Stimulated activated CD8-positive, alpha-beta memory T cell treated with anti-CD3 and anti-CD28 coated beads, Interleukin-15, amount 100 ng/mL, for 4 hours (primary cell): ENCODE measurements at places on chromosomes 1 and 21.

DNA sequence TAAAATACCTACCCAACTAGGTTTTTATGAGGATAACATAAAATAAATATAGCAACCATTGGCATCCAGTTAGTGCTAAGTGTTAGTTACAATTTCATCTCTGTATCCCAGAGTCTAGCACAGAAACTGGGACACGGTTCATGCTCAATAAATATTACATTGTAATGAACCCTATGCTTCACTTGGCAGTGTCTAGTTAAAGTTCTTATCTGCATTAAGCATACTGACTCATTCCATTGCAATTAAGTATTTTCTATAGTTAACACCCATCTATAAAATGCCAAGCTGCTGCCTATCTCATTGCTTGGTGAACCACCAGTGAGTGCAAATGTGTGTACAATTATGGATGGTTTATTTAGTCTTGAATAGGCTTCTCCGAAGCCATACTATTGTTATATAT, 15.2 kb downstream of the CHML start:
- DNase-seq = no peak

GRCh38 chr1:198647055-198647454, 8.2 kb downstream of the PTPRC start:
- no peak for DNase-seq

- DNase-seq = no peak
Measured at GRCh38 chr1:118100686-118101514, 84.1 kb downstream of the SPAG17 start.

GRCh38 chr1:38138498-38139233, 92.1 kb upstream of the POU3F1 start:
- no peak for DNase-seq

DNA sequence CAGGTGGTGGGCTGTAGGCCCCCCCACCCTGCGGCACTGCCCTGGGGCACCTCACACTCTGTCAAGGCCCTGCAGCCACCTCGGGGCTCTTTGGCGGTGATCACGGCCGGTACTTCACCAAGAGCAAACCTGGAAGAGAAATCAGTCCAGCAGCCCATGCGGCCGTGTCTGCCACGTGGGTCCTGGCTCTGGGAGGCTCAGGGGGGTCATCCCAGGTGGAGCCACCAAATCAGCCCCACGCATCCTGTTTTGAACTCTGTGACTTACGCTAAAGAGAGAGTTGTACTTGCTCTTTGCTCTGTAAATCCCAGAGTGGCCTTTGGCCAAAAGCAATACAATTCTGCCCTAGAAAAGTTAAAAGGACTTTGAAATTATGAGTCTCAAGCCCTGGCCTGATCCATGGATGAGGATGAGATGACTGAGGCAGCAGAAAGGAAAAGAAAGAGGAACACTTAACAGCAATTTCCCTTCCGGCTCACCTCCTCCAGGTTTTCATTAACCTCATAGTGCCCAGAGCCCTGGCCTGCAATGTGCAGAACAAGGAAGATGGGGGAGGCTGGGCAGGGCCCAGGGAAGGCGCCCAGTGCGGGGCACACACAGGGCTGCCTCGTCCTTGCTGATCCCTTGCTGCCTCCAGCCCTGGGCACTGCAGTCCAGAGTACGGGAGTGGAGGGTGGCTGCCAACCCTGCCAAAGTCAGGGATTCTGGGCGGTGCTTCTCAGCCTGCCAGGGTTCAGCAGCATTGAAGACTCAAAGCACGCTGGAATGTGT, 337.0 kb downstream of the MATN1 start:
- DNase-seq = no peak

- DNase-seq = no peak
Measured at GRCh38 chr1:29858646-29859045, 622.3 kb downstream of the PTPRU start.

DNA sequence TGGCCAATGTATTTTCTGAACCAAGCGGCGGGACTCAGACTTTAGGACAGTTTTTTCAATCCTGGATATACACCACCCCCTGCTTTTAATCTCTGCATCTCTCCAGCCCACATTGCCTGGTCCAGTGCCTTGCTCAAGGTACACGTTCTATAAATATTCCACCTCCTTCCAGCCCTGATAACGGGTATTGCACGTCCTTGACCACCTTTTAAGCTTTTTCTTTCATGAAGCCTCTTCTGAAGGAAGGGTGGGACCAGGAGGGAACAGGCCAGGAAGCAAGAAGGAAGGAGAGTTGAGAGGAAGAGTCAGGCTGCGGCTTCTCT, 3.4 kb downstream of the S100A16 start:
- DNase-seq = no peak

DNA sequence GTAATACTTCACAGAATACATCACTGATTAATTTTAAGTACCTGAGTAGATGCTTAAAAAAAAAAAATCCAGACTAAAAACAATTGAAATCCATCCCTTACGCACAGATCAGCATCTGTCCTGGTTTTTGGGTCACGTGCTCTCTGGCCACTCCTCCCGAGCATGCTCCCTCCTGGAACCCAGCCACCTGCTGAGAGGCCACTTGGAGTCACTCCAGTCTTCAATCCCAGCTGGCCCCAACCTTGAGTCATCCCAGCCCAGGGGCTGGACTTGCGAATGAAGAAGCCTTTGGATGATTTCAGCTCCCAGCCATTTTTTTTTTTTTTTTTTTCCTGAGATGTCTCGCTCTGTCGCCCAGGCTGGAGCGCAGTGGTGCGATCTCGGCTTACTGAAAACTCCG, 8.9 kb downstream of the MAP1LC3C start:
- no peak for DNase-seq

DNA sequence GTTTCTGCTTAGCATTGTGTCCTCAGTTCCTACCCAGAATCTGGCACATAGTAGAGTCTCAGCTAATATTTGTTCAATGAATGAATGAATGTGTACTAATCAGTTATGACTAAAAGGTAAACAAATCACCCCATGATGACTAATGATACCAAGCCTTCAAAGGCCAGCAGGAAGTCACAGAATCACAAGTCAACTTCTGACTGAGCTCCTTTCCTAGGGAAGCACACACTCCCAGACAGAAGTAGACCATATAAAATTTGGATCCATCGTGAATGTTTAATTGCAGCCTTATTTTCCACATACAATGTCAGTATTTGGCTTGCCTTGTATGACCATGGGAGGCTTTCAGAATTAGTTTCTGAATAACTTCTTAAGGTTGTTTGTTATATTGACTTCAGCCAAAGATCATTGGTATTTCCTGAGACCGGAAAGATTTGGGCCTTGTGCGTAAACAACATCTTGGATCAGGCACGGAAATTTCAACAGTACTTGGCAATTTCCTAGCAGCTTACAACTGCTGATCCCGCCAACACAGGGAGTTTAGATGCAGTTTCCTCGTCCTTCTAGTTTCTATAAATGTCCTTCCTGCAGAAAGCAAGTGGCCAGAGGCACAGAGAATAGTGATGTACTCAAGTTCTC, 185.9 kb upstream of the ATP1B1 start:
- no peak for DNase-seq

DNA sequence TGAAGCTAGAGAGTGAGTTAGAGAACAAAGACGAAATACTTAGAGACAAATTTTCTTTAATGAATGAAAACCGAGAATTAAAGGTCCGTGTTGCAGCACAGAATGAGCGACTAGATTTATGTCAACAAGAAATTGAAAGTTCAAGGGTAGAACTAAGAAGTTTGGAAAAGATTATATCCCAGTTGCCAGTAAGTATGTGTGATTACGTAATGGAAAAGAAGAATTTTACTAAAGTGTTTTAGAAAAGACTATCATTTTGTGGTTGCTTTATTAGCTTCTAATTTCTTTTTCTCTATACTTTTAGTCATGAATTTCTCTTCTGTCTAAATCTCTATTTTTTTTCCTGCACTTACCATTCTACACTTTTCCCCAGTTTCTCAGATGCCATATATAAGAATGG, 26.7 kb downstream of the CCDC18 start:
- no peak for DNase-seq

GRCh38 chr1:202952818-202953217, 5.3 kb downstream of the ADIPOR1 start:
- no peak for DNase-seq

GRCh38 chr1:154996966-154997701, 3.7 kb downstream of the LENEP start:
- no peak for DNase-seq

DNA sequence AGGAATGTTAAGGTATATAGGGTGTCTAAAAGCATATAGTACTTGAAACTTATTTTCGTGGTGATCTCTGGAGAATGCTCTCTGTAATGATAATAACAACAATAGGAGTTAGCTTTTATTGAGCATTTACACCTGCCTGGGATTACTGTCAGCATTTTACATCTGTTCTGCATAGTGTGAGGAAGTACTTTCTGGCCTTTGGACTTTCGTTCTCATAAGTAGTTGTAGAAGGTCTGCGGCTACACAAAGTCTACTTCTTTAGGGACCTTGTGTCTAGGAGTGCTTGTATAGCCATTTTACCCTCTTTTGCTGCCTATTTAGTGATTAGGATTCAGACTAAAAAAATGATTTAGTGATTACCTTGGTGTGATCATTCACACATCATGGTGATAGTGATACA, 103.6 kb upstream of the GPR52 start:
- DNase-seq = no peak

GRCh38 chr1:211737115-211738035, 62.0 kb upstream of the NEK2 start:
- no peak for DNase-seq
